ENCODE measurements at places on chromosomes 13 and 19.

DNA sequence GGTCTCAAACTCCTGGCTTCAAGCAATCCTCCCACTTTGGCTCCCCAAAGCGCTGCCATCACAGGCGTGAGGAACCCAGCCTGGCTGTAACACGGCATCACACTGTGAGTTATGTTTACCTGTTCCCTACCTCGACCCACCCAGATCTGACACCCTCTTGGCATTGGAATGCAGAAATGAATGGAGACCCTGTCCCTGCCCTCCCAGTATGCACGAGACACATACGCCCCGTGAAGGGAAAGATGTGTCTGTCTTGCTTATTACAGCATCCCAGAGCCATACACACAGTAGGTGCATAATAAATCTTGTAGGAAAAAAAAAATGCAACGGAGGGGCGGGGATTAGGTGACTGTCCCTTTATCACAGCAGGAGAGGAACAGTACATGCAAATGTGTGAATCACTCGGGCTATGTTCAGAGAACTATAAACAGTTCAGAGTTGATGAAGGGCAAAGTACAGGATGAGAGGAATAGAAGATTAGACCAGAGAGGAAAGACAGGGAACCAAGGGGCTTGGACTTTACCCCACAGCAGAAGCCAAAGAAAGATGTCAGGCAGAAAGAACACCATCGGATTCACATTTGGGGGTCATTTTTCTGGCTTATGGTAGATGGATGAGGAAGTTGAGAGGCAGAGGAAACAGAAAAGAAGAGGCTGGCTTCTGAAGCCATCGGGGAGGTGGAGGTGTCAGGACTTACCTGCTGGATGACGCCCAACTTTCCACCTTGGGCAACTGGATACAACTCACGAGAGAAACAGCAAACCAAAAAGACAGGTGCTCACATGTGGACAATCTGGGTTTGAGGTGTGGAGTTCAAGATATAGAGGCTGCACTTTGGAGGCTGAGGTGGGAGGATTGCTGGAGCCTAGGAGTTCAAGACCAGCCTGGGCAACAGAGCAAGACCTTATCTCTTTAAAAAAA, 94.3 kb downstream of the INSR start:
- no peak for DNase-seq

DNA sequence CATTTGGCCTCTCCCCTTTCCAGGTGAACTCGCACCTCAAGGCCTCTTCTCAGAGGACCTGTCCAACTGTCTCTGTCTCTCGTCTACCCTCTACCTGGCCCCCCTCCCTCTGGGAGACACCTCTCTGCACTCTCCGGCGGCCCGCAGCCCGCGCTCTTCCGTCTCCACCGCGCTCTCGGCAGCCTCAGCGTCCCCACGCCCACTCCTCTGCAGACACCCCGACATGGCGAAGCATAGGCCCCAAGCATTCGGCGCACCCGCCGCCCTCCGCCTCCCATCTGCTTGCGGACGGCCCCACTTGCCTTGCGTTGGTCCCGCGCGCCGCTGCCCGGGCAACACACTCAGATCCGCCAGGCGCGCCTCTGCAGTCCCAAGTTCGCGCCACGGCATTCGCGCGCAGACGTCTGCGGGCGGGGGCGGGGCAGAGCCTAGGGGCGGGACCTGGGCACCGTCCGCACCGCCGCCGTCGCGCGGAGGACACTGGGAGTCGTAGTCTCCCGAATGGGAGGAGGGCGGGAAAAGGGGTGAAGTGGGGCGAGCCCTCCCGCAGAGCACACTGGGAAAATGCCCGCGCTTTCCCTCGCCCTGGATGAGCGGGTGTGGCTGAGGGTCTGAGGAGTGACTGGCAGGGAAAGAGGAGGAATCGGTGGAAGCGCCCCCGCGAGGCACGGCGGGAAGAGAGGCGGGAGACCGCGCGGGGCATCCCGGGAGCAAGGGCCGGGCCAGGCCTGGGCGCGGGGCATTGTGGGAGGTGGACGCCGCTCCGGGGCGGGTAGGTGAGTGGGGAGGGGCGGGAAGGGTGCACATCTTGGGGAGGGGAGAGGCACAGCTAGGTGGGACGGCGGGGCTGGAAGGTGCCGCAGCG, at the start of the genes LIG1 and ZSWIM9:
Gene LIG1 (minus strand): TSS at position 406 of the 865 bp plus-strand sequence. CDS start 4,778 bp downstream, outside the sequence.
Gene ZSWIM9 (plus strand): TSS at position 742 of the 865 bp plus-strand sequence. CDS start 1,123 bp downstream, outside the sequence.
- DNase-seq: peak; percentile 78

- DNase-seq: no peak
Measured at GRCh38 chr19:35903550-35904179, 1.3 kb downstream of the HCST start.

GRCh38 chr13:65638572-65639168, 1591.5 kb downstream of the PCDH9 start:
- no peak for DNase-seq

- no peak for DNase-seq
Measured at GRCh38 chr13:46121033-46121432, 16.2 kb upstream of the CPB2 start.

DNA sequence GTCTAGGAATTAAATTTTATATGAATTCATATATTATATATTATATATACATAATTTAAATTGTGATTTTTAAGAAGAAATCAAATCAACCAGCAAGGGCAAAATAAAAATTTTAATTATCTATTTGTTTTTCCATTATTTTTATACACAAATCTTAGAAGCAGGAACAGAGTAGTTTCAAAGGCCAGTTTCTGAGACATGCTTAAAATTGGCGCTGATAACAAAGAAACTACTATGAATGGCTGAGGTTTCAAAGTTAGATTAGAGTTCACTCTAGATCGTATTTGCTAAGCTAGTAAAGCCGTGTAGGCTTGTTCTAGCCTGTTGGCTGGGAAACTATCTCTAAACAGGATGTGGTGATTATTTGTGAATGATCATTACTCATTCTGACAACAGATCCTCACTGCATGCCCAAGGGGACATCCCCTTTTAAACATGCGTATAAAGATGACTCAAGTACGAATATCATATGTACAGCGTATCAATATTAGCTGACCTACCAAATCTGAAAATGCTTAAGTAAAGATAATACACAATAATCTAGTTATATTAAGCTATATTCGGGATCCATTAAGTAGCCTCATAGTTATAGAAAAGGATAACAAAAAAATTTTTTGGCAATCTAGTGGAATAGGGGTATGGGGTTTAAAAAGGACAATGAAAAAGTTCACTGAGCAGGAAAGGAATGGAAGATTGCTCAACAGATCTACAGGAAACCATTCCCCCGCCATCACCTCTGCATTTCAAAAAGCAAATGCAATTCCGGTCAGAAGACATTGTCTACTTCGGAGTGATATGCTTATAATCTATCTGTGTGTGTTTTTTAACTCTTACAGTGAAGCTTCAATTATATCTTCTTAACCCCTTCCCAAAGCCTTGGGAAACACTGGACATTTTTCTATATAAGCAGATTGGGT, 150.1 kb downstream of the SHISA2 start:
- DNase-seq: no peak

DNA sequence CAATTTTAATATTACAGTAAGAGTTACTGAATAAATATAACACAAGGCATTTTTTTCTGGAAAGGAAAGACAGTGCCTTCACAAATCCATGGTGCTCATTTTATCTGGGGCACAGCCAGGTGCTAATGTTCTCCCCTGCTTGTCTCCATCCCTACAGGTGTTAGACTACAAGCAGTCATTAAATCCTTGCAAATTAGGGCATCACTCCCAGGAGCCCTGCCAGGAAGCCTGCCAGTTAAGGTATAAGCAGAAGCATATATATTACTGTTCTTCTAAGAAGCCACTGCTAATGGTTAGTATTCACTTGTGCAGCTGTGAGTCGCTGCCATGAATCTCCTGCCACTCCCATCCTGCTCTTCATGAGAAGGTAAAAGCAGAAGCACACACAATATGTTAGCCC, 149.7 kb downstream of the OXGR1 start:
- no peak for DNase-seq

- DNase-seq: no peak
Measured at GRCh38 chr19:45251452-45252354, 632 bp downstream of the MARK4 start.

- peak; percentile 42 for DNase-seq
Measured at GRCh38 chr19:37966211-37966661, 59.2 kb downstream of the SIPA1L3 start.

GRCh38 chr13:84672616-84673015, 790.3 kb upstream of the SLITRK1 start:
- DNase-seq: no peak

- no peak for DNase-seq
Measured at GRCh38 chr13:36436811-36437210, 4.5 kb downstream of the CCNA1 start.

DNA sequence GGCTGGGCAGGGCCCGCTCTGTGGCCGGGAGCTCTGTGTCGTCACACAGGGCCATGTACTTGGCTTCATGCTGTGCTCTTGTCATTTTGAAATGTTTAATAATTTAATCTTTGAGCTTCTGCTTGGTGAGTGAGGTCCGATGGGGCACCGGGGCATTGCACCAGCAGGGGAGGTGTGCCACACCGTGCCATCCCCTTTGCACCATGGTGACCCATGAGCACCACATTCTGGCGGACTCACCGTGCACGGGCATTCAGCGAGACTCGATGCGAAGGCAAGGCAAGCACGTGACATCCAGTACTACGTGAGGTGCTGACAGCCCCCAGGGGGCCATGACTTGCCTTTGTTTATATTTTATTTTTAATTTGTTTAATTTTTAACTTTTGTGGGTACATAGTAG, 204.3 kb downstream of the URI1 start:
- no peak for DNase-seq

GRCh38 chr19:19214159-19214490, 2.4 kb downstream of the NCAN start:
- no peak for DNase-seq

GRCh38 chr19:10288662-10289166, 1.0 kb upstream of the ICAM5 start:
- no peak for DNase-seq

GRCh38 chr13:41546372-41547190, 89.2 kb downstream of the RGCC start:
- DNase-seq: no peak

- no peak for DNase-seq
Measured at GRCh38 chr19:33434069-33434885, 60.8 kb downstream of the CEBPG start.

DNA sequence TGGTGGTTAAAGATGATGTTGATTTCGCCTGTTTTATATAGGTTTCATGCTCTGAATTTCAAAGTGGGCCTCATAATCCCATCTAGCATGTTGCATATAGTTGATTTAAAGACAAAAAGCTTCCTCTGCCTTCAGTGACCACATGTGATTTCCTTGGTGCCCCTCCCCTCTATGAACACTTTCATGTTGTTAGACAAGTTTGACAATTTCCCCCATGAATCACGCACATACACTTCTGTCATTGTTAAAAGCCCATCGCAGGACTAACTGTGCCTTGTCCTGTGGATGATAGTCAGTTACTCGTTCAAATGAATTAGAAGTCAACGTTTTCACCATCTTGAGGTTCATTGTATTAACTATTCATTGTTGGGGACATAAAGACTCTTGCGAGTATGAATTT, 6.7 kb downstream of the TNFSF11 start:
- no peak for DNase-seq

- no peak for DNase-seq
Measured at GRCh38 chr13:22073718-22074117, 402.8 kb downstream of the FGF9 start.

GRCh38 chr13:32126278-32126677, 94.7 kb downstream of the FRY start:
- DNase-seq: no peak

DNA sequence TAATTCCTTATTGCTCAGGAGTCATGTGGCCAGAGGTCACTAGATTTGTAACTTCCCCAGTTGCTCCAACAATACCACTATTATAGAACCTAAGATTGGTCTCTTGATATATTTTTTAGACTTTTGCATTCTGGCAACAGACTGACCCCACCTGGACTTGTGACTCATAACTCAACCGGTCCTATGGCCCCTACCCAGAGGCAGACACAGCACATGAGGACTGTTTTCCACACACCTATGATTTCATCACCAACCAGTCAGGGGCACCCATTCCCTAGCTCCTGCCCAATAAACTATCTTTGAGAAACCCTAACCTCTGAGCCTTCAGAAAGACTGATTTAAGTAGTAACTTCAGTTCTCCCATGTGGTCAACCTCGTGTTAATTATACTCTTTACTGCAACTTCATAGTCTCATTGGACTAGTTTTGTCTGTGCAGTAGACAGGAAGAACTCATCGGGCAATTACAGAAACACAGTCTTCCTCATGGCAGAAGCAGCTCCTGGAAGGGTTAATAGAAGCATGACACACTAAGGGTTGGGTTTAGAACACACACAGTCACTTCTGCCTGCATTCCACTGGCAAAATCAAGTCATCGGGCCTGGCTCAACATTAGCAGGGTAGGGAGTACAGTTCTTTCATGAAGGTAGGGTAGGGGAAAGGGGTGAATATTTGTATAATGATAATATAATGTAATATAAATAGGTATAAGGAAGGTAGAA, 251.8 kb downstream of the UQCRFS1 start:
- DNase-seq: no peak

DNA sequence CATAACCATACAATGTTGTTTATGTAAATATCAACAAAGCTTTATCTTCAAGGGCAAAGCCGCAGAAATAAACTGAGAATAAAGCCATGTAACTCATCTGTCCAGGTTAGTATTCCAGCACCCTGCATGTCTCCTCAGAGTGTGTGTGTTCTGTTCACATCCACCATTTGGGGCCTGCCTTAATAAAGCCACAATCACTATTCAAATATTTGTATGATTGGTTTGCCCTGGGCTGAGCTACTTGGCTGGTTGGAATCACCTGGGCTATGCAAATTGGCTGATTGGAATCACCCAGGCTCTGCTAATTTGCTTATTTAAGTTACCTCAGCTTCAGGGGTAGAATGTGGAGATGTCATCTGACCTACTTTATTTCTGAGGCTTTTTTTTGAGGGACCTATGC, 42.4 kb upstream of the ZNF737 start:
- DNase-seq: no peak

DNA sequence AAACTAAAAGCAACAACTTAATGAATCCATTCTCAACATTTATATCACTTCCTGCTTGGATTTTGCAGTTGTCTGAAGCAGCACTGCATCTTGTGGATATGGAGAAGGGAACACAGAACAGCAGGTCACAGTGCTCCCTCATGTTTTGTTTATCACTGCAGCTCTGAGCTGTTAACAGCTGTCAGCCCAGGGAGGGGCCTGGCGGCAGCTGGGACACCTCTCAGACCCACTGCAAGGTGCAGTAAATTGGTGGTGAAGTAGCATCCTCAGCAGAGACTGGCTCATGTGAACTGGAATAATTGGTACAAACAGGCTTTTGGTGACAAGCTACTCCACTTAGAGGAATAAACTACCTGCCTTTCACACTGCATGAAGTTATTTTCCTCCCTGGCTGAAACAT, 170.4 kb downstream of the LIG4 start:
- no peak for DNase-seq
